ENCODE measurements at places on chromosomes 1 and 21.
A peak's percentile ranks its signal among the peaks of the same experiment; 100 is the strongest.

- DNase-seq, result no peak
These were observed 242.1 kb upstream of the JUN start for GRCh38 chr1:59025898-59026426.

DNA sequence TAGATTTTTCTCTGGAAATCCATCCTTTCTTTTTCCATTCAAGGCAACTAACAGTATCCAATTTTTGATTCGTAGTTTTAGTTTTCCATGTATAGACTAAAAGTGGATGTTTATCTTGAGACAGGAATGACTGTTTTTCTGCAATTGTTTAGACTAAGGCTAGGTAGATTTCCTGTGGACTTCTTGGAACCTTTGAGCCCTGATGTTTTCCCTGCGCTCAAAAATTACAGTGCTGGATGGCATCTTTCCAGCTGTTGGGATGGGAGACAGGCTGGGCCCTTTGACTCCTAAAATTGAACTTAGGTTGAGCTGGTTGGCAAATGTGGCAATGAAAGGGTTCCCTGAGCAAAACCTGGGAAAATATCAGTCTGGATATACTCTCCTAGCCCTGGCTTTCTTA lies 180.4 kb downstream of the DHRS3 start:
- DNase-seq, result no peak

DNA sequence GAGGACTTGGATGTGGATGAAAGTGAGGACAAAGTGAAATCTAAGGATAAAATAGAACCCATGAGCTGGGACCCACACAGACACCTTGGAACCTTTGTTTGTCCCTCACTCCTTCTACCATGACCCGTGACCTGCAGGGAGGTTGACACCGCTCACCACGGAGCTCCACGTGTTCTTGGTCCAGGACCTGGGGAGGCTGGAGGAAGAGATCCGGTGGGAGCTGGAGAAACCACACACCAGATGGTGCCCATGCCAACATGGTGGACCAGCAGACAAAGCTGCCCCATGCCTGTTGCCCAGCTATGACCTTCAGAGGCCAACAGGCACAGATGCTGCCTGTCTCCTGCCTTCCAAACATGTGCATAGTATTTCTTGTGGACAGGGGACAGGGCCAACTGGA lies 721.9 kb downstream of the PTPRU start:
- no peak for DNase-seq

DNA sequence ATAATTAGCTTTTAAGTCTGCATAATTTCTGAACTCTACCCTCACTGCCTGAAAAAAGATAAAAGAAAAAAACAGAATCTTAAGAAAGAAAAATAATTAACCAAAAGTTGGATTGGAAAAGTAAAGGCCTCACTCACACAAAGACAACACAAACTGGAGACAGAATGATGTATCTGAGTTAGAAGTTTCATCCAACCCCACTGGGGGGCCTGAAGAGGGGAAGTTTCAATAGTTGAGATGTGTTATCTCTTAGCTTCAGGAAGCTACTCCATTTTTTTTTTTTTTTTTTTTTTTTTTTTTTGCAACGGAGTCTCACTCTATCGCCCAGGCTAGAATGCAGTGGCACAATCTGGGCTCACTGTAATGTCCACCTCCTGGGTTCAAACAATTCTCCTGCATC lies 19.9 kb downstream of the SYDE2 start:
- no peak for DNase-seq

GRCh38 chr1:57222801-57223200 lies 201.1 kb downstream of the DAB1 start:
- DNase-seq, result no peak

DNA sequence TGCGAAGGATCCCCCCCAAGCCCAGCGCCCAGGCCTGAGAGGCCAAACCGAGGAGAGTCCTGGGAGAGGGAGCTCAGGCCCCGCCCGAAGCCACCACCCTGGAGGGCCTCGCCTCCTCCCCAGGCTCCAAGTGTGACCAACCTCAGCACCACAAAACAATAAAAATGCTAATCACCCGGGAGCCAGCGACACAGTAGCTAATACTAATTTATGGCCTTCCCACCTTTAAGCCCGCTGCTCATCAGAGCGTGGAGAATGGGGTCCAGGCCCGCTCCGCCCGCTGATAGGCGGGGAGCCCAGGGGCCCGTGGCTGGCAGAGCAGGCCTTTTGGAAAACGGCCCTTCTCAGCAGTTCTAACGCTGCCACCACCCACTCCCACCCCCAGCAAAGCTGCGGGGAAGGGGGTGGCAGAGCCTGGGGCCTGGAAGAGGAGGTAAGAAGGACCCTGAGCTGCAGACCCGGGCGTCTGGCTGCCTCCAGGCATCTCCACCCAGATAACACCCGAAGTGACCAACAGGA lies 20.4 kb upstream of the TAS1R2 start:
- no peak for DNase-seq

GRCh38 chr1:100536031-100536430 lies 1.9 kb upstream of the GPR88 start:
- no peak for DNase-seq

DNA sequence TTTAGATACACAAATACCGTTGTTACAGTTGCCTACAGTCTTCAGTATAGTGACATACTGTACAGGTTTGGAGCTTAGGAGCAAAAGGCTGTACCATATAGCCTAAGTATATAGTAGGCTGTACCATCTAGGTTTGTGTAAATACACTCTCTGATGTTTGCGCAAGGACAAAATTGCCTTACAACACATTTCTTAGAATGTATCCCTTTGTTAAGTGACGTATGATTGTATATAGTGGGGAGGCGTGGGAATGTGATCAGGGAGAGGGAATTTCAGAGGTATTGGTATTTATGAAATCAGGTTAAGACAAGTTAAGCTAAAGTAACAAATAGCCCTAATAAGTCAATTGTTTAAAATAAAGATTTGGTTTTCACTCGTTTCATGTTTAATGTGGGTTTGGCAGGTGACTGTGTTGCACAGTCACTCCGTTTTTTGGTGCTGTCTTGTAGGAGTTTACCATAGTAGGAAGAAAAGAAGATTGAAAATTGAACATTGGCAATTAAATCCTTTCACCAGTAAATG lies 2.7 kb downstream of the GORAB start:
- DNase-seq, result no peak

GRCh38 chr1:168833801-168834224 lies 104.8 kb upstream of the DPT start:
- DNase-seq, result no peak

DNA sequence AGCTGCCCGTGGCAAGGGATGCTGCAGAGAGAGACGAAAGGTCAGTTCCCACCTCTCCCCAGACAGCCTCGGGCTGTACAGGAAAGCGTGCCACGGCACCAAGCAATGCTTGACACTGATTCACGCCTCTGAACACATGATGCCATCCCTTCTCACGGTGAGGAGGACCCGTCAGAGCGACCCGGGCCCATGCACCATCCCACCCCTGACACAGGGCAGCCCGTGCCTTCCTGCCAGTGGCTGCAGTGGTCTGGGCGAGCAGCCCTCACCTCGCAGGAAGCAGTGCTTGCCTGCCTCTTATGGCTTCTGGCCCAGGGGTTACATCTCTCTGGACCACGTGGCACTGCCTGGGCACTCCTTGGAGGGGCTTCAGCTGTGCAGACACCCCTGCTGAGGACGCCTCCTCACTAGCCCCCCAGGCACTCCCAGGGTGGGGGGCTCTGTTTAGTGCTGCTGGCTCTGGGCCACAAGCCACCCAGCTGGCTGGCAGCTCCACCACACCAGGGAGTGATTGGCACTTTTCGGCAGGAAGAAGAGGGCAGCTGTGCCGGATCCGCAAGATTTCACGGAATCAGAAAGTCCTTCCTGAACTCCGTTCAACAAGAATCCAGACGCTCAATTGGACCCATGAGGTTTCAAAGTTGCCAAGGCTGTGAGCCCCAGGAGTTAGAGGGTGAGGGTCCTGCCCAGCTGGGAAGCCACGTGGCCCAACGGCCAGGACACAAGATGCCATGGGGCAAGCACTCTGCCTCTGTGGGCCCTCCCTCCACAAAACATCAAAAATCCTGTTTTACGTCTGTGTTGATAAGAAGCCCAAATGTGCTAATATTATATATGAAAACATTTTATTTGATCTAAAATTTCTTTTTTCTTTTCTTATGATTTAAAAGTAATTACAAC lies 34.8 kb upstream of the SLC19A1 start:
- DNase-seq, result no peak

DNA sequence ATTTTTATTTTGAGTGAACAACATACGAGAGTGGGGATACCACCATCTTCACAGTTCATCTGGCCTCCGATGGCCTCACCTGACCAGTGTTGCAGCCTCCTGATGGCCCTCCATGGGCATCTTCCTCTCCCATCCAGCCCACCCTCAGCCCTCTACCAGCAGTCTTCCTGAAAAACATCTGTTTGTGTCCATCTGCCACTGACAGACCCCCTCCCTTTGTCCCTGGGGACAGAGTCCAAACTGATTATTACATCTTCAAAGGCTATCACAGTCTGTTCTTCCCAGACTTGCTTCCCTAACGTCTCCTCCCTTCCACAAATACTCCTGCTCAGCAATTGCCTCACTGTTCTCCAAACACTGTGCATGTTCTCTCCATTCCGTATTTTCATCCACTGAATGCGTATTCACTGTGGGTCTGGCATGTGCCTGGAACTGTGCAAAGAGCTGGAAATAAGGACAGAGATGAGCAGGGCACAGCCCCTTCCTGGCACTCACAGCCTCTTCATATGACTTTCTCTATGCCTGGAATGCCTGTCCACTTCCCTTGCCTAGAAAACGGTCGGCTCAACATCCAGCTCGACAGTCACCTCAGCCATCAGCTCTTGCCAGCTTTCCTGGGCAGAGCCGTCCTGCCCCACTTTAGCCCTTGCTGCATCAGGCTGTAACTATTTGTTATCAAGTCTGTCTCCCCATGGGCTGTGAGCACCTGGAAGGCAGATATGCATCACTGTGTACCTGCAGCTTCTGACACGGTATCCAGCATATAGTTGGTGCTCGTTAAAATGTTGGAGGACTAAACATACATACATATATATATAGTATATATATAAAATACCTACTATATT lies 8.3 kb upstream of the ATF3 start:
- no peak for DNase-seq

DNA sequence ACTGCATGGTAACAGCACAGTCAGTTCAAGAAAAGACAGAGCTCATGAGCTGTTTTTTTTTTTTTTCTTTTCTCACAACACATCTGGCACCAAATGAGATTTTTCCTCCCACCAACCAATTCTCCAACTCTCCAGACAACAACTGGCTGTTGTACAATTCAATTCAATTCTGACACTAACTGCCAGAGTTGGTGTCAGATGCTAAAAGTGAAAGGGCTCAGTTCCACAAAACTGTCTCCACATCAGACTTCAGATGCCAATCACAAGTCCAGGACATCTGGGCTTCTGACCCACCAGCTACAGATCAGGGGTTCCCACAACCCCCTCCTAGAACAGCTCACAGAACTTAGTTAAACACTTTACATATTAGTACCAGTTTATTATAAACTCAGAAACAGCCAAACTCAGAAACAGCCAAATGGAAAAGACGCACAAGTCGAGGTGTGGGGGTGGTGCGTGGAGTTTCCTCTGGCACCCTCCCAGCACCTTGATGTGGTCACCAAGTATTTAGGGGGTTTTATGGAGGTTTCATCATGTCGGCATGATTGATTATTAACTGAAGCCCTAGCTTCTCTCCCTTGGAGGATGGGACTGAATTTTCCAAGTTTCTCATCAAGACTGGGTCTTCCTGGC lies 39.2 kb upstream of the LRRC8D start:
- peak; percentile 36 for DNase-seq

- no peak for DNase-seq
These were observed 23.1 kb upstream of the NPPB start for GRCh38 chr1:11881749-11882441.

- DNase-seq, result no peak
These were observed 206.2 kb upstream of the ADAMTS5 start for GRCh38 chr21:27173053-27173452.

DNA sequence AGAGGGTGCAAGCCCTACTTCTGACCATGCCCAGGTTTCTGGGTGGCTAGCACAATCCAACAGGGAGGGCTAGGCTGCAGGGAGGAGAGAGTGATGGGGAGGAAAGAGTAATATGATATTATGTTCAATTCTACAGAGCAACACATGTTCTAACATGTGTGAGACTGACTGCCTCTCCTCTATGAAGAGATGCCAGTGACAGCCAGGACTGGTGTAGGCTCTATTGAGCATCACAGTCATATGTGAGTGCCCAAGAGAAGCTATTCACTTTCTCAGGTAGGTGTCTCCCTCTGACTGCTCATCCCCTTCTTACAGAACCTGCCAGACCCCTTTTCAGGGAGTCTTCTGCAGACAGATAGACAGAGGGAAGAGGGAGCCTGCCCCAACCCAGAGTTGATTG lies 446.1 kb downstream of the SIPA1L2 start:
- no peak for DNase-seq
